ENCODE measurements at places on chromosomes 2 and 18.

DNA sequence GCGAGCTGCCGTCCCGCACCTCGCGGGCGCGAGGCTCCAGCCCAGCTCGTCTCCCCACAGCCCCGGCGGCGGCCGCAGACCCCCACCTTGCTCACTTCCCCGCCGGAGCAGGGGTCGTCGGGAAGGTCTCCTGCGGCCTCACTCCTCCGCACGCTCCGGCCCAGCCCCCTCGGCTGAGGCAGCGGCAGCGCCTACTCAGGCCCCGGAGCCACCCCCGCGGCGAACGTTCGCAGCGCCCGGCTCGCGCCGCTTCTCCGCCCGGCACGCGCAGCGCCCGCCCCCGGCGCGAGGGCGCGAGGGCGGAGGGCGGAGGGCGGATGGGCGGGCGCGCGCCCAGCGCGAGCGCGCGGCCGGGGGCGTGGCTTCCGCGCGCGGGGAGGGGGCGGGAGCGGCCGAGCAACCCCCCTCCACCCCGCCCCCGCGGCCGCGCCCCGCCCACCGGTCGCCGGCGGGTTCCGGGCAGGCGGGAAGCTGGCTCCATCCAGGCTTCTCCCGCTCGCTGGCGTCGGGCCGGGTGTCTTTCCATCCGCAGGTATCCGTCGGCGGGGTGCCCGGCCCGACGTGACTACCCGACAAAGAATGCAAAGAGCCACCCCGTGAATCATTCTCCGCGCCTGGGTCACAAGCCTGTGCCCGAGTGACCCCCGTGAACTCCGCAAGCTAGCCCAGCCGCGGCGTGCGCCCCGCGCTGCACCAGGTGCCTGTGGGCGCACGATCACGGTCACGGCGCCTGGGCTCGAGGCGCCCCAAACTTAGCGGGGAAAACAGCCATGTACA, at the start of gene DTNB:
DTNB (minus strand) TSS at position 278 of the 777 bp plus-strand sequence. CDS start 20,917 bp downstream, outside the sequence.
- peak; percentile 67 for DNase-seq

GRCh38 chr2:157996799-157997198, 104.9 kb upstream of the UPP2 start:
- no peak for DNase-seq

DNA sequence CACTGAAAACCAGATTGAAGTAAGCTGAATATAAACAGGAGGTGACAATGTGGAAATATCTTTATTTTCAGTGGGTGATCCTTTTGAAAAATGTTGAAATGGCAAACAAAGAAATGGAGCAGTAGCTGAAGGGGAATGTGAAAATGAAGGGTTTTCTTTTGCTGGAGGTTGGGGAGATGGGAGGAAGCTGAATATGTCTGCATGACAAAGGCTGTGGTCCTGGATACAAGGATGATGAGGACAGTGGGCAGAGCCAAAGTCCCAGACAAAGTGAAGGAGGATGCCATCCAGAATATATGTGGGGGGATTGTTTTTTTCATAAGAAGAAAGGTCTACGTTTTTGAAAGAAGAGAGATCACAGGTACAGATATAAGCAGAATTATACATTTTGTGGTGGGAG, 6.7 kb downstream of the ALS2 start:
- no peak for DNase-seq

DNA sequence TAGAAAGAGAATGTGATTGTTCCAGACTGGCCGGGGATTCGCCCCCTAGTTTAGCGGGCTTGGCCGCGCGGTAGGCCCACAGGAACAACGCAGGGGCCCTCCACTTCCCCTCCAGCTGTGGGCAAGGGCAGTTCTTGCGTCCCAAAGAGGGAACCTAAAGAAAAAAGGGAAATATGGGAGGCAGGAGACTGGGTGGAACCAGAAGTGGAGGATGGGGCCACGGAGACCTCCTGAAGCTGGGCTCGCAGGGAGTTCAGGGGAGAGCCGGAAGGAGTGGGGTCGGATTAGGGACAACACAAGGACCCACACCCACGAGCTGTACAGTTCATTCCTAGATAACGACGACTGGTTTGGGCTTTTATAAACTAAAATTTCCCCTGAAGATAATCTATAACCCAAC, 18.2 kb downstream of the GNLY start:
- no peak for DNase-seq

DNA sequence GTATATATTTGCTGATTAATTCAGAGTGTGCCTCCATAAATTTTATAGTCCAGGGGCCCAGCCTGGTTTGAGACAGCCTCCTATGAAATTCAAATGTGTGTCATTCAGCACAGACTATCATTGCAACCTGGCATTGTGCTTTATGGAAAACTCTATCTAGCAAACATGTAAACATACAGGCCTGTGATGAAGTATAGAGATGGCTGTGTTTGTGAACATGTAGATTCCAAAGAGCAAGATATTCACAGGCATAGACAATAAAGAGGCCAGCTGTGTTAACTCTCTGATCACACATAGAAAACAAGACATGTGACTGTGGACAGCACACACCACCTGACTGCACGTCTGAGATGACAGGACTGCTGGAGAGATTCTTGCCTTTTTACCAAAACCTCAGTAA, 297.9 kb downstream of the EN1 start:
- no peak for DNase-seq

GRCh38 chr2:145769011-145769716, 1249.2 kb upstream of the ZEB2 start:
- DNase-seq = no peak

- no peak for DNase-seq
Measured at GRCh38 chr2:172305066-172305465, 122.3 kb upstream of the ITGA6 start.

DNA sequence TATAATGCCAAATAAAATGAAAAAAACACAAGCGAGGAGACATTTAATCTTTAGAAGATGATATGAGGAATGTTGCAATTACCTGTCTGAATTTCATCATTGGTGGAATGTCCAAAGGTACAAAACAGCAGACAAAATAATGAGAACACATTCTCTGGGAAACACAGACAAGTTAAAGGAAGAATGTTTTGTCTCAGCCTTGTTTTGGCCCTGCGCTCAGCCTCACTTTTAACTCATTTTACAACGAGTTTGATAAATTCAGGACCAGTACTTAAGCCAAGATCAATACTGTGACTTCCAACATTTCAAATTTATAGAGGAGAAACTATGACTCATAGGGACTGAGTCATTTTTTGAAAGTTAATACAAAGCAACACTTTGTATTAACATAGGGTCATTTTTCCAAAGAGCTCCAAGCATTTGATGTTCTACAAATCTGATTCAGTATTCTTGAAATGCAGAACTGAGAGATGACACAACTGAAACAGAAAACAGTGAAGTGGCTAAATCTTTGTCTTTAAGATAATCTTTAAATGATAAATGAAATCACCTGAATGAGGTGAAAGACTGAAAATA, 833.2 kb upstream of the CHAC2 start:
- DNase-seq = no peak

DNA sequence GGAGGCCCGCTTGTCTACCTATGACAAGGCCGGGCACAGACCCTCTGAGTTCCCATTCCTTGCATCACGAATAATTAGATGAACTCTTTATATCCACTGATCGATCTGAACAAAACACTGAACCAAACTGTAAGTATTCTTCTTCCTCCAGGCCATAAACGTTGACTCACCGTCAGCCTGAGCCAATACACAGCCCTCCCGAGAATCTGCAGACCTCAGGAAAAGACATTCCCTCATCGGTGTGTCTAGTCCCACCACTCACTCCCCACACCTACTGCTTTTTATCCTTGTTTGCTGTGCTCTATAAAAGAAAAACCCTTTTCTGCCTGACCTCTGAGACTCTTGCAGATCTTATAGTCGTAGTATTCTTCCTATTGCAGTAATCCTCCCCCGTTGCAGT, 41.0 kb downstream of the TMEM87B start:
- DNase-seq = no peak

All from activated naive CD4-positive, alpha-beta T cell (primary cell).